ENCODE measurements at places on chromosomes 7 and 10. TPM values are rescaled to one million over a fixed set of nuclear protein-coding genes. Genes with fewer than 3 reads are reported as not detected.
A peak's percentile ranks its signal among the peaks of the same experiment; 100 is the strongest.

- DNase-seq = no peak
These were observed 93.7 kb upstream of the PDE1C start for GRCh38 chr7:32163896-32164295.

GRCh38 chr7:36107926-36108631 lies 45.0 kb upstream of the EEPD1 start:
- DNase-seq = no peak

DNA sequence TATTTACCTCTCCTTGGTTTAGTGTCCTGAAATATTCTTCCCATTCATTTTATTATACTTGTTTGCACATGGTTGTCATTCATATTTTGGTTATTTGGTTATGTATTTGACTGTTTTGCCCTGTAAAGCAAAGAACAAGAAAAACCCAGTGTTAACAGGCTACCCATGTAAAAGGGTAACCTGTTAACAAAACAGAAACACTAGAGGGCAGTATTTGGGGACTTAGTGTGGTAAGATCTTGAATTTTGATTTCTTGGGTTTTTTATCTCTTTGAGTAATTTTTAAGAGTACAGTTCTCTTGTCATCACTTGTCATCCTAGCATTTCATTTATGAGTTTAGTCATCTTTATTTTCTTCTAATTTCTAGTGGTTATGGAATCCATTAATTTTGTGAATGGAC lies 51.3 kb downstream of the POLL start:
- no peak for DNase-seq

DNA sequence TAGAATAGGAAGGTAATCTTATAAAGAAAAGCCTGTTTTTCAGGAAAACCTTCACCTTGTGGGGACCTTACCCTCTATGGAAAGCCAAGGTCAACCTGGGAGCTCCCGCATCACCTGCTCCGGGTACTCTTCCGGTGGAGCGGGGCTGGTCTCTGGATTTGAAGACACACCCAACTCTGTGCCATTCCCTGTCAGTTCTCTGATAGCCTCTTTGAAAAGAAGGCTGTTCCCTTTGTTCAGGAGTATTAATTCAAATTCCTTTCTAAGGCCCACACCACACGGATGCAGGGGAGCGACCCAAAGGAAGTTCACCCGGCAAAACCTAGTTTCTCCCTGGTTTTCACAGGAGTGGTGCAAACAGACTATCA lies 10.7 kb downstream of the CTBP2 start:
- DNase-seq = no peak

DNA sequence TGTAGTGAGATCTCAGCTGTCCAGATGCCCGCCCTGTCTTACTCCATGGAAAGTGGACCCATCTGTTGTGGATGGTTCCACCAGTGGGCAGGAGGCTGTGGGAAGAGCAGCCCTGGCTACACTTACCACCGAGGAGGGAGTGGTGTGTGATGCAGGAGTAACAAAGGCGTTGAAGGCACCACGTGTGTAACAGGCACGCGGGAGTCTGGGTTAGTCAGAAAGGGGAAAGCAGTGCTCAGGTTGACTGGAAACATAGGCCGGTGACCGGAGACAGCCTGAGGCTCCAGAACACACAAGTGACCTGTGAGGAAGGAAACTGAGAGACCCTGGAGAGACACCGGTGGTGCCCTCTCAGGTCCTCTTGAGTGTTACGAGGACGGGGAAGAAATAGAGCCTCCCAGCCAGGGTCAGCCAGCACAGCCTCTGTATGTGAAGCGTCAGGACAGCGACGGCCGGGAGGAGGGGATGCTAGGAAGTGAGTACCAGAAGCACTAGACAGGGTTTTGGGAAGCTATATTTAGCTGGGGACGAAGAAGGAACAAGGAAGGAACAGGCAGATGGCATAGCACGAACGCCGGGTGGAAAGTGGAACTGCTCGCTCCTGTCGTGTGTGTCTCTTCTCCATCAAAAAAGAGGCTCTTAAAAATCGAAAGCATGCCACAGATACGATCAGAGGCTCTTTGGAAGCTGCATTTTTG lies 51.7 kb downstream of the DAGLB start:
- DNase-seq = peak; percentile 51

- no peak for DNase-seq
These were observed 59.3 kb downstream of the NUDCD3 start for GRCh38 chr7:44431091-44431608.

- no peak for DNase-seq
These were observed 85.7 kb downstream of the GLI3 start for GRCh38 chr7:42151309-42151708.

GRCh38 chr7:4003503-4003902 lies 678.6 kb upstream of the FOXK1 start:
- DNase-seq = no peak

DNA sequence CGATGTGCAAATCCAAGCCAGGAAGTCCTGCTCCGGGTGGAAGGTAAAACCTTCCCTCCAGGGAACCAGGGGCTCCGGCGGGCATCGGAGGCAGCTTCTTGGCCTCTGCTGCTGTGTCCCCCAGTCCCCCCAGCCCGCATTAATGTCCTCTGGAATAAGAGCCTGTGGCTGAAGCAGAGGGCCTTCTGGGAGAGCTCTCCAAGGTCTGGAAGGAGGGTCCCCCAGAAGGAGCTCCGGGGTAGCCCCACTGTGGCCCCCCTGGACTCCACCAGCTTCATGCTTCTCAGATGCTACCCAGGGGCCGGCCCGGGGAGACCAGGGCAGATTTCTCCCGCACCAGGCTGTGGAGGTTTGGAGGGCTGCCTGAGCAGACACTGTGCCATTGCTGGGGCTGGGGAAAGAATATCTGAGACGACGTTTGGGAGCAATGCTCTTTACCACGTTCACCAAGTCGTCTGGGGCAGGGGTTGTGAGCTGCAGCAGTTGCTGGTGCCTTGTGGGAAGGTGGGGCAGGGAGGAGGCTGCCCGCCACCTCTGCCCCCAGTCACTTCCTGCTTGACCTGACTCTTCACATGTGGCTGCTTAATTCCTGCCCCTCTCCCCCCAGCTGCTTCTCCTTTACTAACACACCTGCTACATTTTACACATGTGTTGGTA lies 8.3 kb downstream of the ZNF853 start:
- no peak for DNase-seq

DNA sequence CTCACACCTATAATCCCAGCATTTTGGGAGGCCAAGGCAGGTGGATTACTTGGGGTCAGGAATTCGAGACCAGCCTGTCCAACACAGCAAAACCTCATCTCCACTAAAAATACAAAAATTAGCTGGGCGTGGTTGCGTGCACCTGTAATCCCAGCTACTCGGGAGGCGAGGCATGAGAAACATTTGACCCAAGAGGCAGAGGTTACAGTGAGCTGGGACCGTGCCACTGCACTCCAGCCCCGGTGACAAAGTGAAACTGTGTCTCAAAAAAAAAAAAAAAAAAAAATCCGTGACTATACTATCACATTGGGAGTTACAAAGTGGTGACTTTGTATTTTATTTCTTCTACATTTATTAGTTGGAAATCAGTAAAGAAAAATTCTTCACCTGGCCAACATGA lies 101.2 kb downstream of the EPC1 start:
- no peak for DNase-seq

DNA sequence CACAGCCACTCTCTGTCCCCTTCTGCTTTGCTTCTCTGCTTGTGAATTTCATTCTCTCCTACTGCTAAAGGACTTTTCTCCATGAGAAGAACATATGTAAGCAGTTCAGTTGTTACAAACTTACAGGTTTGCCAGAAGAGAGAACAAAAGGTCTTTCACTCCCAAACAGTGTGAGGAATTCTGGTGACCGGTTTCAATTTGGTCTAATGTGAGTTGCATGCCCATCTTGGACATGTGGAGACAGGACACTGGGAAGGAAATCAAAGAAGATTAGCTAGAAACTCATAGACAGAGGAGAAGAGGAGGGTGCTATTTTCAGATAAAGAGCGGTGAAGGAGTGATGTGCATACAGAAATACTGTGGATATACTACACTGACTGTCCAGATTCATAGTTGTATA lies 209.5 kb upstream of the INHBA start:
- no peak for DNase-seq

DNA sequence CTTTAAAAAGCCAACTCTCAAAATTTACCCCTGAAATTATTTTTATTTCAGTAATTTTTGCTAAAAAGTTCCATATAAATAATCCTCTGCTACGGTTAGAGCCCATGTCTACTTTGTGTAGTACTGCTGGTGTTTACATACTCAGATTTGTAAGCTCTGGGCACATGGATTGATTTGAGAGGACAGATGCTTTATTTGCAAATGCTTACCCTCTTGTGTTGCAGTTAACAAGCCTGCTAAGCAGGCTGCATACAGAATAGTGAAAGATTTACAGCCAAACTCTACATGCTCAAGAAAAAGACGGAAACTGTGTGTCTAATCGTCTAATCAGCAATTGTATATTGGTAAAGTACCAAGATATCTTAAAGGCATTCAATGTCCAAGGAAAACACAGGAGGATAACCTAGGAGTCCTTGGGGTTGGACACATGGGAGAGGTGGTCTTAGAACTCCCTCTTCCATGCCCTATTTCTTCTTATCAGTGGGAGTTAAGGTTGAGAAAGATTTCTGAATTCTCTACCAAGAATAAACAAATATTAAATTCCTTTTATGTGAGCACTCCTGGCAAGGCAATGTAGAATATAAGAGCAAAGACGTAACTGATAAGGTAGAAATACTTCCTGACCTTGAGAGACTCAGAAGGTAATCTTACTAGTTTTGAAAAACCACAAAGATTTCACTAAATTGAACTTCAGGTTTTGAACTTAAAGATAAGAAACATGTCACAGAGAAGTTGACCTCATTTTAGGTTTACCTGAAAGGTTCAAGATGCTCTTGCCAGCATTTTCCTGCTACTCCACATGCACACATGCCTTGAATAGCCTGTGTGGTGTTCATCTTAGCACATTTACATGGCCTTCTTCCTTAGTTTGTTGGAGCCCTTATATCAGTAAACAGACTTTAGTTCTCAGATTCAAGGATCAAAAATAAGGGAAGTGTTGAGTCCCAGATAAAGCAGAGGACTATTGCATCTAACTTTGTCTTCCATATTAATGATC lies 1216.5 kb downstream of the SORCS3 start:
- DNase-seq = no peak

DNA sequence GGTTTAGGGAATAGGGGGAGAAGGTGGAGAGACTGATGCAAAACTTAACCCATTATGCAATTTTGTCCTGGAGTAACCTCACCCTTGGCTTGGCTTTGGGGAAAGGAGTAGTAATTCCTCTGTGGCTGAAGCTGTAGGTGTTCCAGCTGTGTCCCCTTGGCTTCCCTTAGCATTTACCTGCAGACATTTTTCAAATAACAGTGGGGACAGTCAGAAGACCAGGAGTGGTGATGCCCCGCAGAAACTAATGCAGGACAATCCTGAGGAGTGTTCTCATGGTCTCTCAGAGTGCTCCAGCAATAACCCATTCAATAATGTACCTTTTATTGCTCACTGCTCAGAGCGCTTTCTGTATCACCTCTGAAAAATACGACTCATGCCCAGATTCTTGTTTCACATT lies 282.1 kb downstream of the ZEB1 start:
- DNase-seq = no peak

DNA sequence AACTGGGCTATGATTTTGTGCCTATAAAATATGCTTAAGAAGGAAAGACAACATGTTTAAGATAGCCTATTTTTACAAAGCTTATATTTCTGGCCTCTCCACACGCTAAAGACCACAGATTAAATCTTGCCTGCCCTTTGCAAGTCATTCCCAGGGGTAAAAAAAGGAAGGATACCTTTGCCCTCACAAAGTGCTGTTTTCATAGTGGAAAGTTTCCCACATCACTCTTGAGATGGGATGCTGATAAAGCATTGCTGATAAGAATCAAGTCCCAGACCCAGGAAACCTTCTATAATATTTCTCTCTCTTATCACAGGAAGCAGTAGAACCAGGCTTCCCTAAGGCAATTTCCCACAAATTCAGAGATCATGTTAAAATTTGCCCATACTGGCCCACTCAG lies 56.5 kb downstream of the GSAP start:
- DNase-seq = no peak

DNA sequence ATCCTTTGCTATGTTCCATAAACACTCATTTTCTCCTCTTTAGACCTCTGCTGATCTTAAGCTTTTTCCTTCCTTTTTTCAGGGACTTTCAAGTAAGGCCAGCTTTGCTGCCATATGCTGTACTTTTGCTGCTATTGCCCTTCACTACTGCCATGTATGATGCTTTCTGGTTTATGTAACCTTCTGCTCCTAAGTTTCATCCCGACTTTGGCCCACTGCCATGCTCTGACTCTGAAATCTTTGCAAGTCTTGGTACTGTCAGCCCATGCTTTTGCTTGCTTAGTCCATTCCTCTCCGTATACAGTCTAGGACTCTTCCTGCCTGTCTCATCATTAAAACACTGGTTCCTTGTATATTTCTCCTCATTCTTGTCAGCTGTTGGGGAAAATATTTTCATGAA lies 152.4 kb downstream of the RNF133 start:
- DNase-seq = no peak

DNA sequence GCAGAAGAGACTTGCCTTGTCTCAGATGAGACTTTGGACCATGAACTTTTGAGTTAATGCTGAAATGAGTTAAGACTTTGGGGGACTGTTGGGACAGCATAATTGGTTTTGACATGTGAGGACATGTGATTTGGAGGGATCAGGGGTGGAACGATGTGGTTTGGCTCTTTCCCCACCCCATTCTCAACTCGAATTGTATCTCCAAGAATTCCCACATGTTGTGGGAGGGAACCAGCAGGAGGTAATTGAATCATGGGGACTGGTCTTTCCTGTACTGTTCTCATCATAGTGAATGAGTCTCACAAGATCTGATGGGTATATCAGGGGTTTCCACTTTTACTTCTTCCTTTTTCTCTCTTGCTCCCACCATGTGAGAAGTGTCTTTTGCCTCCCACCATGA lies 229.7 kb upstream of the KCND2 start:
- DNase-seq = no peak

GRCh38 chr10:69461243-69462025 lies 10.2 kb downstream of the TSPAN15 start:
- DNase-seq = no peak

DNA sequence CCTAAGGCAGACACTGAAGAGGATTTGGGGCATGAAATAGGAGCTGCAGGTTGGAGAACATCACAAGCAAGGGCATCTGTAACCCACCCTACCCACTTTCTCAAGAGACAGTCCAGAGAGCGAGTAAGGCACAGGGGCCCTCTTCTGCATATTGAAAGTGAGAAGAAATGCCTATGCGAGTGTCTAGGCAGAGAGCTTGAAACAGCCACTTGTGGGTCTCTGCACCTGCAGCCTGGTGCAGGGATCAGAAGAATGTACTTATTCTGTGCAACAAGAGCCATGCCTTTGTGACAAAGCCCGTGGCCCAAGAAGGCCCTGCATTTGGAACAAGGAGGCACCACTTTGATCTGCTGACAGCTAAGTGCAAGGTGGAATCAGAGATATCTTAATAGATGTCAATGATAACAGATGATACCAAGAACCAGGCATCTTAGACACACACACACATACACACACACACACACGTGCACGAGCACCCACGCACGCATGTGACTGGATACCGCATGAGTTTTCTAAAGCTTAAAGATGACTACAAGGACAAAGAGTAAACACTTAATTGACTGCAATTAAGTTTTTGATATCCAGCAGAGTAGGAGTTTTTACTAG lies 89.3 kb downstream of the NPSR1 start:
- DNase-seq = no peak

GRCh38 chr7:98878365-98879197 lies at the start of gene TRRAP:
Gene TRRAP, plus strand, starts transcription at chr7:98878532. Its CDS starts 2,619 bp downstream, at chr7:98881151.
- DNase-seq = peak; percentile 71

The GHRHR gene
- 1.8 TPM for total RNA-seq

The KLF14 gene
- not detected for total RNA-seq

The OPALIN gene
- 60.0 TPM for total RNA-seq

The LIPF gene
- total RNA-seq = not detected

The MEIG1 gene
- 0.68 TPM for total RNA-seq

The NKX1-2 gene
- total RNA-seq = 0.59 TPM

The CRTAC1 gene
- 40.3 TPM for total RNA-seq

The LRGUK gene
- total RNA-seq = 1.5 TPM

The ITGA8 gene
- 6.6 TPM for total RNA-seq
